ENCODE measurements at places on chromosomes 13 and 19. TPM values are rescaled to one million over a fixed set of nuclear protein-coding genes. Genes with fewer than 3 reads are reported as not detected.

GRCh38 chr13:94710881-94711560 lies 1.3 kb downstream of the SOX21 start:
- no peak for DNase-seq

CTU1 gene
- 6.8 TPM for total RNA-seq

DNA sequence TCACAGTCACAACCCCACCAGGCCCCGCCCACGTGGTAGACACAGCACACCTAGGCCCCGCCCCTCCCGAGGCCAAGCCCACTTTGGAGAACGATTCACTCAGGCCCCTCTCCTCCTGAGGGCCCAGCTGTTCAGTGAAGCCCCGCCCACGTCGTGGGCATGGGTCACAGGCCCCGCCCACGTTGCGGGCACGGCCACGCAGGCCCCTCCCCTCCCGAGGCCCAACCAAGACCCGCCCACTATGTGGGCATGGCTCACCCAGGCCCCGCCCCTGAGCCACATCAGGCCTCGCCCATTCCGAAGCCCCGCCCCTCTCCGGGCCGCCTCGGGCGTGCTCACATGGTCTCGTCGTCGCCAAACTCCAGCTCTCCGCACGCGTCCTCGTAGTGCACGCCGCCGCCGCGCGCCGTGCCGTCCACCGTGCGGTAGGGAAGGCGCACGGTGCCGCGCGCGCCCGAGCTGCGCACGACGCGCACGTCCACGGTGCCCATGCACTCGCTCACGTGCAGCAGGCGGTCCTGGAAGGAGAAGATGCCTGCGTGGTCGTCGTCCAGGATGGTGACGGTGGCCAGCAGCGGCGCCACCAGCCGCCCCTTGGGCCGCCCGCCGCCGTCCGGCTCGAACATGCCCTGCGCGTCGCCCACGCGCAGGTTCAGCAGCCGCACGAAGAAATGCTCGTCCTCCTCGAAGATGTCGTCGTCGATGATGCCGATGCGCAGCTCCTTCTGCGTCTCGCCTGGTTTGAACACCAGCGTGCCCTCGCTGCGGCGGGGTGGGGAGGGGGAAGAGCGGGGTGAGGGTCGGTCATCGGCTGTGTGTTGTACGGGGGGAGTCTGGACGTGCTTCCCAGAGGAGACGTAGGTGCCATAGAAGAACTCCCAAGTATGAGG lies 24.0 kb downstream of the SLC8A2 start:
- DNase-seq = no peak

EGLN2 gene
- 97.8 TPM for total RNA-seq

DNA sequence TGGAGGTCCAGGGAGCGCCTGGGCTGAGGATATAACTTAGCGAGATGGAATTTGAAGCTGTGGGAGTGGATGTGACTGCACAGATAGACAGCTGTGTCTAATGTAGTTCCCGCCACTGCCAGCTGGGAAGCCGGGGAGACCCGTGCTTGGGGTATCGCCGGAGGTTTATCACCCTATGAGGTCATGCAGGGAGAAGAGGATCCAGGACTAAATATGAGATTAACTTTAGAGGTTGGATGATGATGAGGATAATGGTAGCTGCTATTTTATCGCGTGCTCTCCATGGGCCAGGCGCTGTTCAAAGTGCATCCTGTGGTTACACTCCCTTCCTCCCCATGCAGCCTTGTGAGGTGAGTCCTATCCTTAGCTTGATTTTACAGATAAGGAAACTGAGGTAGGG lies 19.9 kb downstream of the SSC5D start:
- no peak for DNase-seq

DLL3 gene
- total RNA-seq = 4.1 TPM

GRCh38 chr19:1213391-1214286 lies 8.1 kb downstream of the STK11 start:
- no peak for DNase-seq

REX1BD gene
- 82.3 TPM for total RNA-seq

GRCh38 chr13:77831866-77832265 lies 86.8 kb downstream of the EDNRB start:
- DNase-seq = no peak

Measured in dorsolateral prefrontal cortex (tissue), 122 donors.